ENCODE measurements at places on chromosomes 12 and 14.
A peak's percentile ranks its signal among the peaks of the same experiment; 100 is the strongest.

GRCh38 chr12:110641521-110641920 lies 27.6 kb downstream of the TCTN1 start:
- peak; percentile 73 for DNase-seq

DNA sequence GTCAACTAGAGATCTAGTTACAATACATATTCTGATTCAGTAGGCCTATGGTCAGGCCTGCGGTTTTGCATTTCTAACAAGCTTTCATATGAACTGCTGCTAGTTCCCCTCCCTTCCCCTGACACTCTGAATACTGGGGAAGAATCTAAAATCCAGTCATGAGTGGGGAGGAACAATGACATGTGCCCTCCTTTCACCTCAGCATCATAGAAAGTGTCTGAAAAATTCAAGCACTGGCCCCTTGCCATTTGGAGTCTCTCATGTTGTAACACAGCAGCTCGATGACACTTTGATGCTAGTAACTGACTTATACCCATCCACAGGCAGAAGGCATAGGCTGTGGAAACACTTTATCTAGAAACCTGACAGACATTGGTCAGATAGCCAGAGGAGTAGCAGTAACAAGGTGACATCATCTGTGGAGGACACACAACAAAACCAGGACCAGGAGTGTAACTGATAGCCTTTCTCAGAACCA lies 161.9 kb upstream of the RASSF8 start:
- no peak for DNase-seq

GRCh38 chr12:25236190-25236589 lies 14.5 kb downstream of the KRAS start:
- no peak for DNase-seq

- DNase-seq, result no peak
Observed at GRCh38 chr12:127060310-127060847, 1206.6 kb upstream of the TMEM132C start.

DNA sequence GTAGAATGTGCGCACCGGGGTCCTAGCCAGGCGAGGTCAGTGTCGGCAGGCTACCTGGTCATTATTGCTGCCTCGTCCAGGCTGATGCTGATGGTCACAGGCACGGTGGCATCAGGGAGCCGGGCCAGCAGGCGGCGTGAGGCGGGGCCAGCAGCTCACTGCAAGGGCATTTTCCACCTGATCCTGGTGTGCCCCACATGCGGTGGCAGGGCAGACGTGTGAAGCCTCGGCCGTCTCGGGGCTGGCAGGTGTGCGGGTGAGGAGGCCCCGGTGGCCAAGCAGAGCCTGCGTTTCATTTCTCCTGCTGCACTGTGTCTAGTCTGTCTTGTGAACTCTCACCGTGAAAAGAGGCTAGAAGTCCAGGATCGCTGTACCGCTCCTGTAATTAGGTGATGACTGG lies 12.0 kb upstream of the AMN start:
- no peak for DNase-seq

DNA sequence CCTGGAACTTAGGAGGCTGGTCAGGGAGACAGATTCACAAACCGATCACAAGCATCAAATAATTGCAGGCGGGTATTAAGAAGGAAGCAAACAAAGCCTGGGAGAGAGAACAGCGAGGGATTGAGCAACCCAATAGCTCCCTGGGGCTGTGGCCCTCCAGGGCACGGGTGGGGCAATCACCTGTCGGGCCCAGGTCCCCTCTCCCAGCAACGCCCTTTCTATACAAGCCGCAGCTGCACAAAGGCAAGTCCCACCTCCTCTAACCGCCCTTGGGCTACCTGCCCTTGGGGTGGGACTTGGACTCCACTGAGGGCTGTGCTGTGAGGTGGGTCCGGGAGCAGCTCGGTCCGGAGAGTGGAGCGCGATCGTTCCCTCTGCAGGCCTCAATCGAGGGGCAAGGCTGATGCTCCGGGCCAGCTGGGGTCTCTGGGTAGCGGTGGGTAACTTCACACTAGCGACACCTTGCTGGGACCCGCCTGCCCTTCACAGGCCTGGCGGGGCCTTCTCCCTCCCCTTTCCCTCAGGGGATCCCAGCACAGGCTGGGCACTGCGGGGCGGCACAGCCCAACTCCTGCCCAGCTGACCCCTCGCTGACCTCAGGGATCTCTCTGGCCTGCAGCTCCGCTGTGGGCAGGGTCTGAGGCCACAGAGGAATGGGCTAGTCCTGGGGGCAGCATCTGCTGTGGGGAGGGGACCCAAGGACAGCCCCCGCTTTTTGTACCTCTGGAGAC lies 8.0 kb downstream of the PHB2 start:
- DNase-seq, result no peak

- DNase-seq, result no peak
Observed at GRCh38 chr14:29054119-29054518, 287.5 kb downstream of the FOXG1 start.

DNA sequence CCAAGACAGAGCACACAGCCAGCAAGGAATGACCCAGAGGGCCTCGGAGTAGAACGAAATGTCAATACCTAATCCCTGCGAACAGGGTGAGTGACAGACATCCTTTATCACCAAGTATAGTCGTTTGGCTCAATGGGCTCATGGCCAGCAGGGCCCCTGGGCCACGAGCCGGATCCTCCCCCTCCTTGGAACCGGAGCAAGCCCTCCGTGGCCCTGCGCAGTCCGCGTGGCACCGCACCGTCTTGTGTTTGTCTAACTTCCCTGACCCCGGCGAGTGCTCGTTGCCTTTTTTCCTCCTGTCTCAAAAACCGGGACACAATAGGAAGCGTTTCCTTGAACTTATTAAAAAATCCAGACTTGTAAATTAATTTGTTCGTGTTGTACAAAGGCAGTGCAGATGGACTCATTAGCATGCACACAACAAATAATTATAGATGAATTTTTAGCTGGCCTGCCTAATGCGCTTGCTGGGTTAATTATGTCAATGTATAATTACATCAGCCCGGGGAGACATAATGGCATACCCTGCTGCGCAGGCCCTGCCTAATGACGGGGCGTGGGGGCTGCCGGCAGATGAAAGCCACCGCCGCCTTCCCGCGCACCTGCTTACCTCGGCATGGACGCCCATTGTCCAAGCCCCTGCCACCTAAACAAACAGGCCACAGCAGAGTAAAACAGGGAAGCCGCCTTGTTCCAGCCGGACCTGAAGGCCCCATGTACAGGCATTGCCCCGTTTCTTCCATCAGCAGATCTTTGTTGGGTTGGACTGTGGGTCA lies 81.6 kb downstream of the PHETA1 start:
- no peak for DNase-seq

GRCh38 chr14:99202516-99202915 lies 69.5 kb downstream of the BCL11B start:
- peak; percentile 55 for DNase-seq

All from ecto neural progenitor cell (in vitro differentiated cells).